ENCODE measurements at places on chromosomes 2 and 18.

DNA sequence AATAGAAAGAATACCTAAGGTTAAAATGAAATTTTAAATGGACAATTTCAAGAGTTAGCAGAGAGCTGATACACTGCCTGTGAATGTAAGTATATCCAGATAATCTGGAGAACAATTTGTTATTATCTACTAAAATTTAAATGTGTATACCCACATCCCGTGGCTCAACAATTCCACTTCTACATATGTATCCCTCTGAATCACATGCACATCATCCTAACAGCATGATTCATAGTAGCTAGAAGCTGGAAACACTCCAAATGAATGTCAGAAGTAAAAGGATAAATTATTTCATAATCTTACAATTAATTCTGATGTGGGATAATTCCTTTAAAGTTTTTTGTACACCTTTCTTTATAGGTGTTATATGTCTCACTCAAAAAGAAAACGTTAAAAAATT, 87.9 kb downstream of the CNTNAP5 start:
- no peak for DNase-seq

- peak; percentile 79 for DNase-seq
Measured at GRCh38 chr2:234483568-234484251, 13.2 kb downstream of the ARL4C start.

DNA sequence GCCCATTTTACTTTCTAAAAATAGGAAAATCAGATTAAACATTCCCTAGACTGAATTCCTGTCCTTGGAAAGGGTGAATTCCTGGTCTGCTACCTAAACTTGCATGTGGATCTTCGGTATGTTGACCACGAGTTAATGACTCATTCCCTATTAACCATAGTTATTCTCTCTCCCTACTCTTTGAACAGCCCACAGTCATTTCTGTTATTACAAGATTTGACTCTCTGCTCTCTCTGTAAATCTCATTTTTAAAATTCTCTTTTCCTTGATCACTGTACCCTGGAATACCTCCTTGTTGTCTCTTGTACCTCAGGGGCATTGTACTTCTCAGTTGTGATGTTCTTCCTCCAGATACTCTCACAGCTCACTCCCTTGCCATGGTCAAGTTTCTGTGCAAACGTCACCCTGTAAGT, 92.0 kb upstream of the GULP1 start:
- DNase-seq, result no peak

DNA sequence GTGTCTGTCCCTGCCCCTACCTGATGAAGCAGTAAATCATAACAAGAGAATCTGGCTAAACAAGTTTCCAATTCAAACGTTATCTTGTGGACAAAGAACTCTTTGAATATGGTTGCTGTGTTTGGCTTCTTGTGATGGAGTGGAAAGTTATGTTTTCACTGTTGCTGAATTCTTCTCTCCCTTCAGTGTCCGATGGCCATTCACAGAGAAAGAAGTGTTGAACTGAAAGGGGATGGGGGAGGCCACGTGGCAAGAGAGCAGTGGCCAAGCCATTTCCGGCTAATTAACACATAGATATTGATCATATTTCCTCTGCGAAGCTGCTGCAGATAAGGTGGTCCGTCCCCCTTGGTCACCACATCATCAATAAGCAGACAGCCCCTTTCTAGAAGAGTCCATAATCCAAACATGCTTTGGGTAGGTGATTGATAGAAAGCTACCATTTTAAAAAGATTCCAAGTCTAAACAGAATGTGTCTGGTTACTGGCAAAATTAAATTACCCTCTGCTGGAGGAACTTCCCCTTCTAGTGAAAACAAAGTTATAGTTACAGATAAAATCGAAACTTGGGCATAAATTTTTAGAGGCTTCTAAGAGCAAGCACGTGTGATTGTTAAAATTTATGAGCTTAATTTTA, 36.9 kb upstream of the FZD7 start:
- DNase-seq, result no peak

DNA sequence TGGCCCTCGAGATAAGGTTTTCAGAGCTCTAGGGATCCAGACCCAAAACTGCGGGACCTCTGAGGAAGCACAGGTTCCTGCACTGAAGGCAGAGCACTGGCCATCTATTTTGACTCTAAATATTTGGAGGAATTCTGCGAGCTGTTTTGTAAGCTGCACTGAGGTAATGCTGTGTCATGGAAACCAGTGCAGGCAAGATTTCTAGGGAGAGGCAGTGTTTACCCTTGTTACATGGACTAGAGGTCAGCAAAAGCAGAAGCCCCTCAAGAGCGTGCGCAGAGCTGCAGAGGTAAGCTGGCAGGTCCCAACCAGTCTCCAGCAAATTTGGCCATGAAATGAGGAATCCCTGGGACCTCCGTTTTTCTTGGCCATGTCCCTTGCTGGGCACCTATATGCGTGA, 137.3 kb downstream of the RNF152 start:
- DNase-seq, result no peak

- DNase-seq, result no peak
Measured at GRCh38 chr2:174713686-174714085, 50.6 kb downstream of the CHRNA1 start.

- no peak for DNase-seq
Measured at GRCh38 chr2:140108706-140109475, 1328.7 kb upstream of the NXPH2 start.

DNA sequence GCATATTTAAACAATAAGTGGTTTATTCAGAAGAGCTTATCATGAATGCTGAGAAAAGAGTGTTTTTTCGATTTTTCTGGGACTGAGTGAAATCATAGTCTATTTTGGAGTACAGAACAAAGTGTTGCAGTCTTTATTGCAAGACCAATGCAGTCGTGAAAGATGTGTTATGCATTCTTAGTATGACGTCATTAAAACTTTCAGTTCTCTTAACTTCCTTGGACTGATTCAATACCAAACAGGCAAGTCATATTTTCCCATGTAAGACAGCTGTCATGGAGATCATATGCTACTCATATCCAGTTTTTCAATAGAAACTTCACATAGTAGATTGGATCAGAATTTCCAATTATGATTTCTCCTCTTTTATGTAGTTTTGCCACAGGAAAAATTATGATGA, 92.6 kb downstream of the RIT2 start:
- no peak for DNase-seq

- no peak for DNase-seq
Measured at GRCh38 chr18:79447703-79448367, 52.1 kb downstream of the NFATC1 start.

GRCh38 chr2:183505911-183506310, 381.7 kb downstream of the NUP35 start:
- DNase-seq, result no peak

- no peak for DNase-seq
Measured at GRCh38 chr2:184049566-184049965, 548.8 kb upstream of the ZNF804A start.

GRCh38 chr2:224971214-224971613, 71.1 kb downstream of the DOCK10 start:
- DNase-seq, result no peak

DNA sequence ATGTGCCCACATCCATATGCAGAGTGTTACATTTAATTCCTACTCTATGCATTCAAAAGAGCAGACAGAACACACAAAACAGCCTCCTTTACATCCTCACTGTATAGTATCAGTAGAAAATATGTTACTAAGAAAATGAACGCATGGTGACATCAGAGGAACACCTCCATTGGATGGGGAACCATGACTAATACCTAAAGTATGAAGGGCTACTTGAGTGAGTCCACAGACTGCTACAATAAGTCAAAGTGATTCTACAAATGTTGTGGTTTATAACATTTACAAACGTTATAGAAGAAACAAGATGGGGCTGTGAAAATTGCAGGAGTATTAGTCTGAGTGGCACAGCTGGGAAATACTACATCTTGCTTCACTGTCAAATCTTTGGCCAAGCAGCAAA, 1830.9 kb upstream of the PIK3C3 start:
- no peak for DNase-seq

GRCh38 chr2:203225423-203226039, 13.3 kb upstream of the CYP20A1 start:
- peak; percentile 15 for DNase-seq

DNA sequence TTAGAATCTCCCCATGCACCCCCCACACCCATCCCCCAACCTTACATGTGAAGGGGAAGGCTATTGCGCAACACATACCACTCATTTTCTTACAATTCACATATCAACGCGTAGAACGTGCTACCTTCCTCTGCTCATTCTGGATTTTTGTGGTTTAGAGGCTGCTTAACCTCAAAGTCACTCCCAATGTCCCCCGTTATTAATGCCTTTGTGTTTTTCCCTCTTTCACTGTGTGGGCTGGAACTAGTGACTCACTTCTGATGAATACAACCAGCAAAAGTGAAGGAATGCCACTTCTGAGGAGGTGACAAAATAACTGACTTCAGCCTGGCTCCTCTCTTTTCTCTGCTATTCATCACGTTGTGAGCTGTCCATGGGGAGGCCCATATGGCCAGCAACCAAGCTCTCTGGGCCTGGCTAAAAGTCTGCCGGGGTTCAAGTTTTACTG, 342.5 kb upstream of the NXPH2 start:
- DNase-seq, result no peak

DNA sequence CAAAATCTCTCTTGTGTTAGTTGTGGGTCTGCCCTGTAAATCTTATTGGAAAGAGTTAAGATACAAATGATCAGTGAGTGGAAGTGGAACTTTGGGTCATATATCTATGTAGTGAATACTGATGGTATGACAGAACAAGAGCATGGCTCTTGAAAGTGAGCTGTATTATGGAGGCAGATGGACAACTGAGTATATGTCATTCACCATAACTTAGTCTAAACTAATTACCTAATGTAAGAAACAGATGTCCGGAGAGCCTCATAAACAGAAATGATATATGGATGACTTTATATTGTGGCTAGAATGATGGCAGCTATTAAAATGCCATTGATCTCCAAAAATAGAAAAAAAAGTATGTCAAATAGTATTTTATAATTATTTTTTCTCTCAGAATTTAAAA, 72.4 kb downstream of the FASTKD2 start:
- no peak for DNase-seq

DNA sequence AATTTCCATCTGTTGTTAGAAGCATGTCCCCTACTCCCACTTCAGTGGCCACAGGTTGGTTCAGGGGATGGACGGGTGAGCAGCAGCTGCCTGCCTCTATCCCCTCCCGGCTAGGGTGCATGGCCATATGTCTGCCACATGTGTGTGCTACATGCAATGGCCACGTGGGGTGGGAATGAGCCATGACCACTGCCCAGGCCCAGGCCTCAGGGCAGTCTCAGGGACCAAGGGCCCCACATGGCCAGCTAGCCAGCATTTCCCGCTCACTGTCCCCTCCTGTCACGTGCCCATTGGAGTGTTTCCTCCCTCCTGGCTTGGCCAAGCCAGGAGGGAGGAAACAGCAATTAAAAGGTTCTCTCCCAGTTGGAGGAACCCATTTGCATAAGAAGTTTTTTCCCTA, 117.1 kb downstream of the KCNS3 start:
- DNase-seq, result no peak

DNA sequence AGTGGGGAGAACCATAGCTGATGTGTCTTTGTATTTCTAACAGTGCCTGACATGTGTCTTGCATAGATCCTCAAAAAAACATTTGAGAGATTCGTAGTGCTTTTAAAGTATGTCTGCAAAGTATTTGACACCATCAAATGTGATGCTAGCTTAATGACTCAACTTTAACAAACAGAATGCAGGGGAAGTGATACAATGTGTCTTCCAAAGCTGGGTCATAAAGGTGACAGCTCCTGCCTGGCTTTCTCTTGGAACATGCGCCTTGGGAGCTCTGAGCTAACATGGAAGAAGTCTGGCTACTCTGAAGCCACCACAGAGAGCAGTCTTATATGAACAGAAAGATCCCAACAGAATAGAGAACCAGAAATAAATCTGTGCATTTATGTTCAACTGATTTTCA, 78.2 kb downstream of the C1D start:
- DNase-seq, result no peak

DNA sequence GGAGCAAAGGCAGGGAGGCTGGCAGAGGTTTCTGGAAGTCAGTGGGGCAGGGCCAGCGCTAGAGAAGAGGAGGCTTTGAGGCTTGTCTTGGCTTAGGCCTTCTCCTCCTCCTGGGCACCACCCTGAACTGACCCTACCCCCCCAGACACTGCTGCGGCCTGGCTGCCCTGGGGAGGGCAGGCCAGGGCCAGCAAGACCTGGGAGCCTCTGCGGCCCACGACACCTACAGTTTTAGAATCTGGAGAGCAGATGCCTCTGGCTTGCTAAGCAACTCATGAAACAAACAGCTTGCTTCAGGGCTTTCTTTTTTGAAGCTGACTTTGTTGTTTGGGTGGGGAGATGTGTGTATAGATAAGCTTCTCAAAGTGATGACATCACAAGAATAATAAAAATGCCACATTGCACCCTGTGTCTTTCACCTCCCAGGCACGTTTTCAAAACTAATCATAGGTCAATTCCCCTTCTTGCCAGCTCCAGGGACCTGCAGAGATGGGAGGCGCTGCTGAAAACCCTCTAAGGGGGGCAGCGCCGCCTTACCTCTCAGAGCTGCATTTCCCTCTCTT, 46.2 kb upstream of the SMAD7 start:
- peak; percentile 29 for DNase-seq

GRCh38 chr2:97068074-97068473, 26.6 kb downstream of the FAHD2B start:
- no peak for DNase-seq

GRCh38 chr2:98907966-98908905, 27.8 kb downstream of the CRACDL start:
- no peak for DNase-seq

- no peak for DNase-seq
Measured at GRCh38 chr18:23935804-23936203, 78.8 kb upstream of the TTC39C start.

DNA sequence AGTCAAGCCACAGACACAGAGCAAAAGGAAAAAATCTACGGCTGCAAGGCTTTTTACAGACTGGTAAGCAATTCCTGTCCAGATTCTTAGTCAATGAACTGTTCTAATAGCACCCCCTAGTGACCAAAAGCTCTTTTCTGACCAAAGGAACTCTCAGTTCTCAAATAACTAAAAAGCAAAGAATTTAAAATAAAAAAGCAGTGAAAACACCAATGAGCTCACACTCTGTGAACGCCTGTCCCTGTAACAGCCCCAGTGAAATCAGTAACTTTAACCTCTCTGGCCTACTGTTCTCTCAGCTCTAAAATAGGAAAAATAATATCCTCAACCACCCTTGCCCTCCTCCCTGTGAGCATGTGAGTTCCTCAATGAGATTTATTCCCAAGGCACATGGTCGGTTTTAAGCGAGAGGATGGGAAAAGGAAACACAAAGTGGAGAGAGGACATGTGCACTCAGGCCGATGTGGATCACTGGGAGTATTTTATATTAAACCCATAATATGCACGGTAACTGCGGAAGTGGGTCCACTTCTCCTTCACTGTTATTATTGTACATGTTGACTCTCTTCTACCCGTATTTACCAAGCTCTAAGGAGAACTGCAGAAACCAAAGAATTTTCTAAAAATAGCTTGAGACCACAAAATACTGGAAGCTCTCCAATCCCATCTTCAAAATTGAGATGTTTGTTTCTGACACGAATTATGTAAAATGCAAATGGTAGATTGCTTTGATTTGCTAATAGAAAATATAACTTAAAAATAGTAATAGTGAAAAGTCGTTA, 128.5 kb downstream of the STK39 start:
- DNase-seq, result no peak

DNA sequence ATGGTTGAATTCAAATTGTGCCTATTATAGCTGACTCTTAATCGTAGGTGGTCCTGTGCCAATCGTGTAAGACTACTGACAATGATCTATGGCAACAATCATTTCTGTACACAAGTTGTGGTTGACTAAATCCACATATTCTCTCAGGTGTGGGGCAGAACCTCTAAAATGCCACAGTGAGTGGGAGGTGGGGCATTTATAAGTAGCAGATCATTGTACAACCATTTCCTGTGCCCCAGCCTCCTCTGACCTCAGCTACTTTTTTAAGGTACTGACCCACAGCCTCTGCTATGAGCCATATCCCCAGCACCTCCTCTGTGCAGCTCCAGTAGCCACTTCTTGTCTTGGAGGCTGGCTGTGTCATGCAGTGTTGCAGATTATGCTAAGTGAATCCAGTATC, 48.6 kb upstream of the RAPH1 start:
- no peak for DNase-seq
